ENCODE measurements at places on chromosomes 11 and 22. TPM values are rescaled to one million over a fixed set of nuclear protein-coding genes. Genes with fewer than 3 reads are reported as not detected.

DNA sequence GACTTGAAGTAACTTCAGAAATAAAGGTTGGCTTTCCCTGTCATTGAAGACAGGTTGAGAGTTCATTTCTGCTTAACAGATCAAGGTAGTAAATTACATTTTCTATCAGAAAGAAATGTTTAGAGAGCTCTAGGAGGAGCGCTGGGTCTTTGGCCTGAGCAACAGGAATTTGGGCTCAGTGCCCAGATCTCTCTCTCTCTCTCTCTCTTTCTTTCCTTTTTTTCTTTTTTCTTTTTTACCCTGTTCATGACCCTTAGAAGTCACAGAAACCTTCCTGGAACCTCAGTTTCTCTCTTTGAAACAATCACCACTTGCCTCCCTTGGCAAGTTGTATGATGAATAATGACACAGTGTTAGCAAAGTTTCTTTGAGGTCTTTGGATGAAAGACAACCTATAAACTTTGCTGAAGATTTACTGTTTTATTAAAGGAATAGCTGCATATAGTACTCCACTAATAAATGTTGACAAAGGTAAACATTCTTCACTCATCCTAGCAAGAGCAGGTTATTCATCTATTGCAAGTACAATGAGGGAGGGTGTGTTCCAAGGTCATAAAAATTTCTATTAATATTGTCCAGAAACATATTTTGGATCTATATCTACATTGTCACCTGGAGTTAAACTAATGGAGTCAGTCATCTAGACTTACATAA, 35.5 kb upstream of the RASSF10 start:
- DNase-seq: no peak

GRCh38 chr11:120147094-120147949, 9.4 kb upstream of the TRIM29 start:
- no peak for DNase-seq

GRCh38 chr22:44516841-44517240, 18.8 kb upstream of the RTL6 start:
- no peak for DNase-seq

- no peak for DNase-seq
Measured at GRCh38 chr11:55707029-55707428, 45.0 kb downstream of the OR4C6 start.

DNA sequence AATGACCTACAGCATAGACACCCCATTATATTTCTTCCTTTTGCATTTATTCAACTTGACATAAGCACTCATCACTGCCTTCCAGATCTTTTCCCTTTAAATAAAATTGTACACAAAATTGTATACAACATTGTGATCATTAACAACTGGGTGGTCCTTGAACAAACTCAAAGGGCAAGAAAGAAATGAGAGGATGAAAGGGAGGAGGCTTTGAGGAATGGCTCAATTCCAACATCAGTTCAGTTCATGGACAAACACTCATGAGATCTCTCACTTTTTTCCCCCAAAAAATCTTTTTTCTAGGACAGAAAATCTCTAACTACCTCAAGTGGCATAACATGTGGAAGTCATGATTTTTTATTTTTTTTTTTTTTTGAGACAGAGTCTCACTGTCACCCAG, 113.7 kb downstream of the PLEKHA7 start:
- DNase-seq: no peak

- no peak for DNase-seq
Measured at GRCh38 chr22:26357281-26357680, 71.8 kb upstream of the ASPHD2 start.

DNA sequence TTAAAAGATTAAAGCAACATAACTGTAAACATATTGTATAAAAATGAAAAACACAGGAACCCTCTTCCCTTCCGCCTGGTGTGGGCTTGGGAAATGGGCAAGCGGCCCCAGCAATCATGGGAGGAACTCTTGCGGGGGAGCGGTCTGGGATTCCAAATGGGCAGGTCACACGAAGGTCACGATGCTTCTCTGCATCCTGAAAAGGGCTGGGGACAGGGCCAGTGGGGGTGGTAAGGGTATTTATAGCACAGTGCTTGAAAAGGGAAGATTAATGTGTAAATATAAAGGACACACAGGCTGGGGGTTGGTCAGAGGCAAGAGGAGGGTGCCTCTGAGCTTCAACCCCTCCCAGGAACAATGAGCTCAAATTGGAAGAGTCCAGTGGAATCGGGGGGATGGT, 46.9 kb upstream of the OR4B1 start:
- DNase-seq: peak; percentile 75

GRCh38 chr11:132718711-132719671, 813.3 kb downstream of the OPCML start:
- no peak for DNase-seq

GRCh38 chr11:118410055-118410745, 8.8 kb downstream of the ATP5MG start:
- no peak for DNase-seq

DNA sequence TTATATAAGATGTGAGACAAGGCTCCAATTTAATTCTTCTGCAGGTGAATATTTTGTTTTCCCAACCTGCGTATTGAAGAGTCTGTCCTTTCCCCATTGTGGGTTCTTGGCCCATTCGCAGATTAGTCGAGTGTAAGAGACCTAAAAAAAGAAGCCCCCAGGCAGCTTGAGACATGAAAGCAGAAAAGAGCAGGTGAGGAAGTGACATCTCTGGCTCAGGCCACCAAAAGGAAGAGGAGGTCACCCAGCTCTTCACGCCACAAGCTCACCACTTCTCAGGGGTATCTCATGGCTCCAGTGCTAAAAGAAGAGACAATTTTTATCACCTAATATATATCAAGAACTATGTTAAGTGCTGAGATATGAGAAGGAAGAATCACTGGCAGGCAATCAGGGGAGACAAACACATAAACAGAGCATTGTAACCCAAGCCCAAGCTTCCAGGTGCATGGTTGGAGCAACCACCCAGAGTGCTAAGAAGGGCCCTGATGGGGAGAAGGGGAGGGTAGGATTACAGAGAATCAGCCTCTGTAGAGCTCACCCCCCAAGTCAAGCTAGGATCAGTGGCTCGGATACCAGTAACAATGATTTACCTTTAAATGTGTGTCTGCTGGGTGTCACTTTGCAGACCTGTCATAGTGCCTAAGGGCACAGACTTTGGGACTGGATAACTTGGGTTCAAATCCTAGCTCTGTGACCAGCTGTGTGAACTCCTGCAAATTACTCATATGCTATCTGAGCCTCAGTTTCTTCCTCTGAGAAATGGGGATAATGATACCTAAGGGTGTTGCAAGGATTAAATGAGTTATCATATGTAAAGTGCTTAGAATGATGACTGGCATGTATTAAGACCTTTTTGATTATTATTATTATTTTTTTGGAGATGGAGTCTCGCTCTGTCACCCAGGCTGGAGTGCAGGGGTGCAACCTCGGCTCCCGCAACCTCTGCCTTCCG, 39.2 kb downstream of the MCHR1 start:
- no peak for DNase-seq

- DNase-seq: peak; percentile 74
Measured at GRCh38 chr22:25488244-25489020, 76.0 kb upstream of the GRK3 start.

GRCh38 chr11:65100674-65101350, 4.8 kb downstream of the VPS51 start:
- DNase-seq: no peak

DNA sequence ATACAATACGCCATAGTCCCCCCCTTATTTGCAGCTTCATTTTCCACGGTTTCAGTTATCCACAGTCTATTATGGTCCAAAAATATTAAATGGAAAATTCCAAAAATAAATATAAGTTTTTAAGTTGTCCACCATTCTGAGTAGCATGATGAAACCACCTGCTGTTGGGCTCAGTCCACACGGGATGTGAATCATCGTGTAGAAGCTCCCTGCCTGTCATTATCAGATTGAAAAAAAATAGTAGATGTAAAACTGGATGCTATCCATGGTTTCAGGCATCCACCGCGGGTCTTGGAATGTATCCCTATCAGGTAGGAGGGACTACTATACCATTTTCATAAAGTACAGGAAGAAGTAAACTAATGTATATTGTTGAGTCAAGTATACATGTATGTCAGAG, 127.4 kb downstream of the TTC17 start:
- no peak for DNase-seq

DNA sequence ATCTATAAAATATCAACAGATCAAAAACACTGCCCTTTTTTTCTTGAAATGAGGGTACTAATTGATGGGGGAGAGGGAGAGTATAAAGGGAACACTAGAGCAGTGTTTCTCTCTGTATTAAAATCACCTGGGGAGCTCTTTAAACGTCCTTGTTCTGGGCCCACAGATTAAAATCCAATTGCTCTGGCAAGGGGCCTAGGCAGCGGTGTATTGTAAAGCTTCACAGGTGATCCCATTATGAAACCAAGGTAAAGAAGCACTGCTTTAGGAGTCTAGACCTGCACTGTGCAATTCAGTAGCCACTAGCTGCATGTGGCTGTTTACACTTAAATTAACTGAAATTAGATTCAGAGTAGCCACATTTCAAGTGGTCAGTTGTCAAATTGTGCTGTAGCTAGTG, 3.0 kb downstream of the AQP11 start:
- DNase-seq: no peak

DNA sequence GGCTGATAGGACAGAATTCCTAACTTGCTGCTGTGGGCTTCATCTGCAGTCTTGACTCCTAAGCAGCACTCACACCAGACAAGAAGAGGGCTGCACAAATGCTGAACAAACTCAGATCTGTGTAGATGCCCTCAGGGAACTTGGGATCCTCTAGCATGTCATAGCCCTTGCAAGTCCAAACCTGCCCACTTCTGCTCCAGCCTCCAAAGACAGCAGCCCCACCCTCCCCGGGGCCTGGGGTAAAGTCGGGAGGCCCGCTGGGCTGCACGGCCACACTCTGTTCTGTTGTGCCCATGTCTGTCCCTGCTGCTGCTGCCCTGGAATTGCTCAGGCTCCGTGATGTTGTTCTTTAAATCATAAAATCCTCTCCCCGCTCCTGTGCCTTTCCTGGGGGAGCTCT, 28.3 kb downstream of the DRD2 start:
- no peak for DNase-seq

GRCh38 chr11:2750682-2751522, 51.1 kb upstream of the KCNQ1OT1 start:
- DNase-seq: peak; percentile 37

DNA sequence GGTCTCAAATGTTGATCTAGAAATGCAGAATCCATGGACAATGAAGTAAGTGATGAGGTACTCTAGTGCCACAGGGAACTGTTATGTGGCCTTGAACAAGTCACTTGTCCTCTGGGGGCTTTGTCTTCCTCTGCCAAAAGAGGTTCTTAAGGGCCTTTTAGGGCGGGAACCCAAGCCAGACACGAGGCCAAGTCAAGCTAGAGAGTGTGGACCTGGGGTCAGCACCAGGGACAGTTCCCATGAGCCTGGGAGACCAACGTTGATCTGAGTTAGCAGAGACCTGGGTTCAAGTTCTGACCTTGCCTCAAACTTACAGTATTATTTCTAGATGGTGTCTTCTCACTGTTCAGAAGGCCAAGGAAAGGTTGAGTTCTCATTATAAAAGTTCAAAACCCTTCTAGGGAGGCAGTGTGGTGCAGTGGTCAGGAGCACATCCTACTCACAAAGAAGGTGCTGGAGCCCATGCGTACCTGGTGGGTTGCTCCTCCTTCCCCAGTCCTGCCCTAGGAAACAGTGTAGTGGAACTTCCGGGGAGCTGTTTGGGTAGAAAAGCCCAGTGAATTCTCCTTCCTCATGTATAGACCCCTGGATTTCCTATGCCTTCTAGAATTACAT, 121.5 kb downstream of the CHST1 start:
- DNase-seq: no peak

- DNase-seq: peak; percentile 46
Measured at GRCh38 chr11:121337740-121338272, 45.2 kb downstream of the SC5D start.

DNA sequence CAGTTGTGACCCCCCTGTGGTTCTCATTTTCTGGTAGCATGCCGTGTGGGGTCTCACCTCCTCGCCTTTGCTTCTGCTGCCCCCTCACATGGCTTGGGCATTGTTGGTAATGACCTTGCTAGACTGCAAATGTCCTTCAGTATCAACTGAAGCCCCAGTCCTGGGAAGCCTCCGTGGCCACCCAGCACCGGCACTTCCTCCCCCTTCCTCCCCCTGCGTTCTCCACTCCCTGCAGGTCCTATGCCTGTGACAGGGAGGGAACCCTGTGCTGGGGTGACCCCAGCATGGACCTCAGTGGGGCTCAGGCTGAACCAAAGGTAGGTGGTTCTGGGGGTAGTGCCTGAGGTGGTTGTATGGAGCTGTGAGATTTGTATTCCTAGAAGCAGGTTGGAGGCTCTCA, 5.9 kb downstream of the ST3GAL4 start:
- DNase-seq: peak; percentile 29

DNA sequence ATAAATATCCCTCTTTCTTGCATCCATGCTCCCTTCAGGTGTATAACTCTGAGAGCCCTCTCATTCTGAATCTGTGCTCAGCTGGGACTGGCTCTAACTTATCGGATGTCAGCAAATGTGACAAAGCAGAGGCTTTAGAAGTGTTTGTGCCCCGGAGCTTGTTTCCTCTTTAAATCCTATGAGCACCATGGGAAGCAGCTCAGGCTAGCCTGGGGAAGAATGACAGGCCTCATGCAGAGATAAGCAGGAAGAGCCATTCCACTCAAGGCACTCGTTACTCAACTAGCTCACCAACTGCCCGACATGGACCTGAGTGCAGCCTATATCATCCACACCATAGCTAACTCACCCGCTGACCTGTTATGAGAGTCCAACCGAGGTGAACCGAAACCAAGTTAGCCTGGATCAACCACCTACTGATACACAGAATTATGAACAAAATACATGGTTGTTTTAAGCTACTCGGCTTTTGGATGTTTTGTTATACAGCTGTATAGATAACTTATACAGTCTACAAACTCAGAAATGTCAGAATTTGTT, 990.7 kb downstream of the NTM start:
- no peak for DNase-seq

DNA sequence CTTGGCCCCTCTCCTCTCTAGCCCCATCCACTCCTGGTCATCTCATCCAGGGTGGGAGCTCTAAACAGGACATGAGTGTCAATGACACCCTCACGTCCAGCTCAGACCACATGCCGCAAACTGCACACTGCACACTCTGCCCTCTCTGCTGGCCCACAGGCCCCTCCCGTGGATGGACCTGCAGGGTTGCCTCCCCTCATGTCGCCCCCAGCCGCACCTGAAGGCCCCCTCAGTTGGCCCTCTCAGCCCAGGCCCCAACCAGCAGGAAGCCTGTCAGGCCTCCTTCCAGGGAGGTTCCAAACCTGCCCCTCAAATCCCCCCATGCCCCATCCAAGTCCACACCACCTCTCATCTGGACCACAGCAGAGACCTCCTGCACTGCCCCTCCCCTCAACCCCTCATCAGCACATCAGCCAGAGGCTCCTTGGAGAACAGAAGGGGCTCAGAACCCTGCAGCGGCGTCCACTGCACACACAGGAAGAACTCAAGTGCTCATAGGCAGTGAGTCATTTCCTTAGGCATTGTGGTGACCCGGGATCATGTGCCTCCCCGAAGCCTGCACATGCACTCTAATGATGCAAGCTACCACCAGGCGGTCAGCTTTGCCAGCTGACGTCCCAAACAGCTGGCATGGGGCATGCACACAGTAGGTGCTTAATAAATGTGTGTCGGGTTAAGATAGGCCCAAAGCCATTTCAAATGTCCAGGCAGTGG, 12.9 kb upstream of the CDKN1C start:
- DNase-seq: peak; percentile 64

PTPN5 gene
- 1.2 TPM for total RNA-seq

IL10RA gene
- total RNA-seq: 6.0 TPM

NRGN gene
- 4.1 TPM for total RNA-seq

CCDC188 gene
- total RNA-seq: 0.27 TPM

OR2AG1 gene
- total RNA-seq: not detected
